ENCODE measurements at places on chromosomes 12 and 14.

- no peak for DNase-seq
These were observed 152.4 kb upstream of the RTL1 start for GRCh38 chr14:101055776-101056374.

DNA sequence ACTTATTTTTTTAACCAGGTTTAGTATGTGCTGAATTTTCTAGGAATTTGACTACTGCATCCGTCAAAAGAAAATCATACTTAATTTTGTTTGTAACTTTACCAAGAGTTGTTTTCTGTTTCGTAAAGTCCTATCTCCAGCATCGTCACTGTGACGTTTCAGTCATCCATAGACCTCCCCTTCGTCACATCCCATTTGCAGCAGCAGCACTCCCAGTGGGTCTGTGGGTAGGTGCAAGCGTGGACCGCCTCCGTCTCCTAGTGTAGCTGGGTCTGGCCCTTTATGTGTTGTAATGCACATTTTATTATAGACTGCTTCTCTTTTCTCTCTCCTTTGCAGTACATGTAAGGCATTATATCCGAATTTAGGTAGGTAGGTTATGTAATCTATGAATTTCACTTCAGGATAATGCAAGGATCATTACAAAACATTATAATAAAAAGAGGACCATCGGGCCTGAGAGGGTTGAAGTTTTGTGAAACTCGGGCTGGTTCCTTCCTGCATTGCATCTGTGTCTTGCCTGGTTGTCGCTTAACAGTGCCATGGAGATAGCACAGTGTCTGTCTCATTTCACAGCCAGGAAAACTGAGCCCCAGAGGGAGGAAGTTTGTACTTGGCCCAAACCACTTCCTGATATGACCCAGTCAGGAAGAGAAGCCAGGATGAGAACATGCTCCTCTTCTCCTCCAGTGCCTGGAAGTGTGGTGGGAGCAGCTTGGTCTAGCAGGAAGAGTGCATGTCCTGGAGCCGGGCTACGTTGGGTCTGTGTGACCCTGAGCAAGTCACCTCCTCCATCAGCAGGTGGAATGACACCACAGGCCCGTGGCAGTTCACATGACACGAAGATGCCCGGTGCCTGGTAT lies 41.3 kb downstream of the EVL start:
- DNase-seq: no peak

GRCh38 chr12:65022421-65022820 lies 98.7 kb downstream of the WIF1 start:
- DNase-seq: no peak

DNA sequence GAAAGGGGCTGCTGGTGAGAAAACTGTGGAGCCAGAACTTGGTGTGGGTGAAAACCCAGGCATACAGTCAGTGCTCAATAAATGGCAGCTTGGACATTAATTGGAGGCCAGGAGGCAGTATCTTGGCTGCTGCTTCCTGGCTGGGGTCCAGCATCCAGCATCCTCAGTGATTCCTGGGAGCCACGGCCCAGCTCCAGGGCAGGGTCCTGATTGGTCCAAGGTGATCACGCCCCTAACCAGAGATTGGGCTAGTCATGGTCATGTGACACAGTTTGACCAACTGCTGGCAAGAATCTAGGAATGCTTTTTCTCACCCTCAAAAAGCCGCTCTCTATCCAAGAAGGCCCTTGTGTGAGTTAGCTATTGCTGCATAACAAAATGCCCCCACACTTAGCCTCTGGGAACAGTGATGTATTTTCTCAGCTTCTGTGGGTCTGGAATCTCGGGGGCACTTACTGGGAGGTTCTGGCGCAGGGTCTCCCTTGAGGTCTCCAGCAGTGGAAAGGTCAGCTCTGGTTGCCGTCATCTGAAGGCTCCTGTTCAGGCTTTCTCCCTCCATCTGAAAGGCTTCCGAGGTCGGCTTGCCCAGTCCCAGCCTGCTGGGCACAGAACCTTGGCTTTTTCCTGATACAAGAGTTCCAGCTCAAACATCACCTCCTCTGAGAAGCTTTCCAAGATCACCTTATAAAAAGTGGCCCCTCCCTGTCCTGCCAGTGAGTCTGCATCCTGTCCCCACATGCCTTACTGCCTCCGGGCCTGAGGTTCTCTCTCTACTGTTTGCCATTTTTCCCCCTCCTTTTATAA lies 119.2 kb upstream of the NCOR2 start:
- no peak for DNase-seq

DNA sequence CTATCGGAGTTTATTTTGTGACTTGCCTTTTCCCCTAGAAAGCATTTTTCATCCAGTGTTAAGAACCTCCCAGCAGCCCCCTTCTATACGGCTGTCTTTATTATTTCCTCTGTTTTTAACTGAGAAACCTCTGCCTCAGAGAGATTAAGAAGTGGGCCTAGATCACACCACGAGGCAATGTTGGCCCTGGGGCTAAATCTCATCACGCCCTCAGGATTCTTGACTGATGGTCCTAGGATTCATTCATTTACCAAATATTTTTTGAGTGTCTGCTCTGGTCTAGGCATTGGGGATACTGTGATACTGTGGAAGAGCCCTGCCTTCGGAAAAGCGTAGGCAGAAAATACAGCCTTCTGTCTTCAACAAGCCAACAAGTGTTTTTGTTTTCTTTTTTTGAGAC lies 42.1 kb downstream of the C14orf132 start:
- no peak for DNase-seq

Data from GM20000 (cell line).